ENCODE measurements at places on chromosomes 7 and 10.
A peak's percentile ranks its signal among the peaks of the same experiment; 100 is the strongest.

GRCh38 chr7:26061678-26062603, 90.1 kb upstream of the NFE2L3 start:
- DNase-seq = peak; percentile 57

DNA sequence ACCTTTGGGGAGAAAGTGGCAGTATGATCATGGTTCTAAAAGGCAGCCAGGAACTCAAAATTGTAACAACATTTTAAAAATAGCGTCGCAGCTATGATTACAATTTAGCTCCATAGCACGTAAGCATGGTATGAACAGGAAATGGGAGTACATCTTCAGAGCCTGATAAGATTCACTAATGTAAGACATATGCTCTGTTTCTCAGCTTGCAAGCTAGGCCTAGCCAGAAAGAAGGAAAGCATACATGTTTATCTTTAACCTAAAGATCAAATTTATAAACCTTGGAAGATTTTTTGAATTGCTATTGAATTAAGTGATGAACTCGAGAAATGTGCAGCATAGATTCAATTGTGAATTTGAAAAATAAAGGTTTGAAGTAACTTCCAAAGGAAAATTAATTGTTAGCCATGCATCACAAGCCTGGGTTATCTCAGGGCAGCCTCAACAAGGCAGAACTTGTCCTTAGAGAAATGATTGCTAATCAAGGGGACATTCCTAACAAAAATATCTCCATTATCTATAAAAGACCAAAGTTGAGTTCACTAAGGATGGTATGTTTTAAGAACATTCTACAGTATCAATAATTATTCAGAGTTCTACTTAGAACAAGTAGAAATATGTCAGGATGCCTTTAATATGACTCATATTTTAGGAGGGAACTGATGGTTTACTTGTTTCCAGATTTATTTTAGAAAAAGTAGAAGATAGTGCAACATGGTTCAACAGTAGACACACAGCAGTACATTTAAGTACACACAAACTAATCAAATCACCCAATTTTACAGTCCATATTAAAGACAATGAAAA, 38.8 kb upstream of the SEPTIN7 start:
- no peak for DNase-seq

- no peak for DNase-seq
These were observed 61.8 kb downstream of the INHBA start for GRCh38 chr7:41641011-41641664.

DNA sequence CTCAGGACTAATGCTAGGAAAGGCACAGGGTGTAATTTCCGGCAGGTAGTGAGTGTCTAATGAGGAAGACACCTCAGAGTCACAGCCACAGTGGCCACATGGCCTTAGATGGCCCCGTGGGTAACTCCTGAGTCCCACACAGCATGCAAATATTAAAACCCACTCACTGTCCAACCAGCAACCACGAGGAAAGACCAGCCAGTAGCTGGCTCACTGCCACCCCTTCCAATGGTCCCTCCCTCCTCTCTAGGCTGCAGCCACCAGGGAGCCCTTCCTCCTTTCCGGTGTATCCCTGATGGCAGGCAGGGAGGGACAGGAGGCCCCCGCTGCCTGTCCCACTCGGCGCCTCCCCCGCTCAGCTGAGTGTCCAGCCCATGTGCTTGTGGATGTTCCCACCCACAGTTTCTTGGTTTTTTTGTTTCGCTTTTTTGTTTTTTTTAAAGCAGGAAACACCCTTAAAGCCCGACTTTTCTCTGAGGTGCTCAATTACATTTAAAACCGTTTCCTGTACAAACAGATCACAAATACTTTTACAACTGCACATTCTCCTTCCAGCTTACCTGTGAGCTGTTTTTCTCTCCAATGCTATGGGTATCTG, 9.2 kb downstream of the BNIP3 start:
- no peak for DNase-seq

DNA sequence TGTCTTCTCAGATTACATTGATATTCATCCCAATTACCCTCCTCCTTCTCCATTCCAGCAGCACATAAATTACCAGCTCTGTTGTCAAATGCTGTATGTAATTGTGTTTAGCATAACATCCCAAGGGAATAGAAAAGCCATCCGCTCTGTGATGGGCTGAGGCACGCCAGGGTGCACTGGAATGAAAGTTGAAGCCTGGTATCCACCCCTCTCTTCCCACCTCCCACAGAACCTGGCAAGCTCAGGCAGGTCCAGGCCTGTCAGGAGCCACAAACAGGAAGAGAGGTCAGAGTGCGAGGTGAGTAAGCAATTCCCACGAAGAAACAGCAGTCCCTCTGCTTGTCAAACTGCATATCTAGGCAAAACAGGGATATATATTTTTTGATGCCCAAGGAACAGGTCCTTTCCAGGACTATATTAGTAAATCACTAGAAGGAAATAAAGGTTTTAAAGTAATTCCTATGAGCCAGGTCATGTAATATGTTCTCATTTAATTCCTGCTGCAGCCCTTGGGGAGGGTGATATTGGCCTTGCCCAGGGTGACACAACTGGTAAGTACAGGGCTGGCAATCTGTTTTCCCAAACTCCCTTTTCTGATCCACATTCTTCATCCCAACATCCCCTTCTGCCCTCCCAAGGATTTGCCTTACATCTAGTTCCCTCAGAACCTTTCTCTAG, 155.6 kb upstream of the GHITM start:
- DNase-seq = no peak

DNA sequence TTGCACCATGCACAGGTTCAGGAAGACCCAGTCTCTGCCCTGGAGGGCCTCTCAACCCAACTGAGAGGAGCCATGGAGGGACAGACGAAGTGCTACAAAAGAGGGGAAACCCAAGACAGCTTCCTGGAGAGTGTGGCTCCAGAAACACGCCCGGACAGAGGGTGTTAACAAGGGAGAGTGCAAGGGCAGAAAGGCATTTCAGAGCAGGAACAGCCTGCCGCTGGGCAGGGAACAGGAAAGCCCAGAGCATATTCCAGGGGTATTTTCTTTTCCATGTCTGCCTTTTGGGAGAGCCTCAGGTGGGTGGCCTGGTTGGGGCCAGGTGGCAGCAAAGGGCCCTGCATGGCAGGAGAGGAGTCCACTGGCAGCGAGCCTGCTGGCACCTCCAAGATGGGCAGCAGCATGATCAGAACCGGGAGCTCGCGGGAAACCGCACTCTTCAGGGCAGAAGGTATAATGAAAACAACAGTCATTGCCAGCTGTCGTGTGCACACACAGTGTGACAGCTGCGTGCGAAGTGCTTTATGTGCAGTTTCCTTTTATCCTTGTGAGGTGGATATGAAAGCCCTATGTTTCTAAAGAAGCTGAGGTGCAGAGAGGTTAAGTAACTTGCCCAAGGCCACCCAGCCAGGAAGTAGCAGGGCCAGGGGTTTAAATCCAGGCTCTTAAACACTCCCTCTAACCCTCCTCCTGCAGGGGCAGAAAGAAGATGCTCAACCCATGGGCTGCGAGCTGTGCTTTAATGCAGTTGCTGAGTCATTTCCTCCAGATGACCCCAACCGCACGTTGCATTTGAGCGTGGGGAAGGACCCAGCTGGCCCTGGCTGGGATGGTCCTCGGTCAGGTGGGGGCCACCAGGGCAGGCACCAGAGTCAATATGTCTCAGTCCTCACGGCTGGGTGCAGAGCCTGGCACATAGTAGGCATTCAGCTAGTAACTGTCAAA, 128.6 kb downstream of the OAT start:
- DNase-seq = no peak

- no peak for DNase-seq
These were observed 7.1 kb downstream of the ASAH2 start for GRCh38 chr10:50244201-50244600.

GRCh38 chr7:23653942-23654341, 26.1 kb upstream of the FAM221A start:
- DNase-seq = no peak

GRCh38 chr7:38413784-38414183, 140.3 kb upstream of the TARP start:
- DNase-seq = no peak

- no peak for DNase-seq
These were observed 85.4 kb downstream of the FOXL3 start for GRCh38 chr7:375321-375831.

DNA sequence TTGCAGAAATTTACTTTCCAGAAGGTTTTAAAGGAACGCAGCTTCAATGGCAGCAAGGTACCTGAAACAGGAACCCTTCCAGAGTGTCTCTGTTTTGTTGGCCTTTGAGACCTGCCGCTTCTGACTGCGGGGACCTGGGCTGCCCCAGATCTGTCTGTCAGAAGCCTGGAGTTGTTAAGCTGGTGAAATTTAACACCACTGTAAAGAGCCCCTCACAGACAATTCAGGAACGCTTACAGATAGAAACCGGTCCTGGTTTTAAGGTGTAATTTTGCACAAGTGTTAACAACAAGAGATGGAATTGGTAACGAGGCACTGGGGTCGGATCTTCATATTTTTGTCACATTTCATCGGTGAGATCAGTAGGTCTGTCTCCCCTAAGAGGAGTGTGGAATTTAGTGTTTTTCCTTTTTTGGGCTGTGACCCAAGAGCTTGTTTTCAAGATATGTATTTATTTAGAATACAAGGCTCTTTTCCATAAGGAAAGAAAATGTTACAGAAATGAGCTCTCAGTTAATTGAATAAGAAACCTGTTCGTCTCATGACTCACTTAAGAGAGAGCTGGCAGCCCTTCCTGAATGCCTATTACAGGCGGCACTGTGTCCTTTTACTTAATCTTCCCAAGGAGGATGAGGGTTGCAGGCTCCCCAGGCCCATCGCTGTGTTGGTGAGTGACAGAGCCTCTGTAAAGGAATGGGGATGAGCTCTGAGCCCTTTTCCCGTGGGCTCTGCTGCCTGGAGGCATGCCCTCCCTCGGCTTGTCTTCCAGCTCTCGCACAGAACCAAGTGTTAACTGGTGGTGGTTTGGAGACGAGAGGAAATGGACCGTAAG, 168.7 kb downstream of the CUX1 start:
- no peak for DNase-seq

GRCh38 chr10:8543361-8544056, 489.0 kb downstream of the GATA3 start:
- DNase-seq = no peak

DNA sequence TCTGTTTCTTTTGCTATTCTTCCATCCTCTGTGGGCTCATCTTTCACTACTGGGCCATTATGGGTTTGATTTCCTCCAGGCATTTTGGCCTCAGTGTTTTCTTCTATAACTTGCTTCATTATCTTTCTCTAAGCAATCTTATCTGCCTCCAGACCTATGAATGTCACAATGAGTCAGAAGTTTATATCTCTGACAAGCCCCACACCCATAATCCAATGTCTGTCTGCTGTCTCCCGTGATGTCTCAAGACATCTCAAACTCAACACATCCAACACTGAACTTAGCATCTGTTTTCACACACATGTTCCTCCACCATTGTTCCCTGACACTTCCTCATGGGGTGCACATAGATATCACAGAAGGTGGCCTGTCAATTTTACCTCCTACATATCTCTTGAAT, 46.7 kb upstream of the RHOBTB1 start:
- no peak for DNase-seq

- no peak for DNase-seq
These were observed 337 bp downstream of the TRIL start for GRCh38 chr7:28957751-28958234.

DNA sequence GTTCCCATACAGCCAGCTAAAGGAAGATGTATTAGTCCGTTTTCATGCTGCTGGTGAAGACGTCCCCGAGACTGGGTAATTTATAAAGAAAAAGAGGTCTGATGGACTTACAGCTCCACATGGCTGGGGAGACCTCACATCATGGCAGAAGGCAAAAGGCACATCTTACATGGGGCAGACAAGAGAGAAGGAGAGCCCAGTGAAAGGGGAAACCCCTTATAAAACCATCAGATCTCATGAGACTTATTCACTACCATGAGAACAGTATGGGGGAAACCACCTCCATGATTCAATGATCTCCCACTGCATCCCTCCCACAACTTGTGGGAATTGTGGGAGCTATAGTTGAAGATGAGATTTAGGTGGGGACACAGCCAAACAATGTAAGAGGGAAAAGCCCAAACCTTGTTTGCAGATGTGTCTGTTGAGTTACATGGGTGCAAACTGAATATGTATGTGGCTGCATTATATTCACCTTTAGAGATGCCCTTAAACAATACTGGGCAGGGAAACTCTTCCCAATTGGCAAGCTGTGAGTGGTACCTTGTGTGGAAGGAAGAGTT, 13.1 kb upstream of the BRAF start:
- DNase-seq = no peak

DNA sequence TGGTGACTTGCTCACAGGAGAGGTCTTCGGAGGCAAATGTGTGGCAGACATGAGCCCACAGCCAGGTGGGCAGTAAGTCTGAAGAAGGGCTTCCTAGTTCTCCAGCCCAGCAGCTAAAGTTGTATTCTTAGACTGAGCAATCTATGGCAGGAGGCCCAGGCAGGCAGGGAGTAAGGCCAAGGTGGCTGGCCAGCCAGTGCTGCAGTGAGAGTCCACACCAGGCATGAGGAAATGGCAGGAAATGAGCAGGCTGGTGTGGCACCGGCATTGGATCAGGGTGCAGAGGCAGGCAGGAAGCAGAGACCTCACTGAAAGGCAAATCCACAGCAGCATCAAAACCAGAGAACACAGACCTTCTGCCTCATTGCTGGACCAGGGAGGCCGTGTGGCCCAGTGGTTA, 84.6 kb upstream of the PDE1C start:
- DNase-seq = no peak

DNA sequence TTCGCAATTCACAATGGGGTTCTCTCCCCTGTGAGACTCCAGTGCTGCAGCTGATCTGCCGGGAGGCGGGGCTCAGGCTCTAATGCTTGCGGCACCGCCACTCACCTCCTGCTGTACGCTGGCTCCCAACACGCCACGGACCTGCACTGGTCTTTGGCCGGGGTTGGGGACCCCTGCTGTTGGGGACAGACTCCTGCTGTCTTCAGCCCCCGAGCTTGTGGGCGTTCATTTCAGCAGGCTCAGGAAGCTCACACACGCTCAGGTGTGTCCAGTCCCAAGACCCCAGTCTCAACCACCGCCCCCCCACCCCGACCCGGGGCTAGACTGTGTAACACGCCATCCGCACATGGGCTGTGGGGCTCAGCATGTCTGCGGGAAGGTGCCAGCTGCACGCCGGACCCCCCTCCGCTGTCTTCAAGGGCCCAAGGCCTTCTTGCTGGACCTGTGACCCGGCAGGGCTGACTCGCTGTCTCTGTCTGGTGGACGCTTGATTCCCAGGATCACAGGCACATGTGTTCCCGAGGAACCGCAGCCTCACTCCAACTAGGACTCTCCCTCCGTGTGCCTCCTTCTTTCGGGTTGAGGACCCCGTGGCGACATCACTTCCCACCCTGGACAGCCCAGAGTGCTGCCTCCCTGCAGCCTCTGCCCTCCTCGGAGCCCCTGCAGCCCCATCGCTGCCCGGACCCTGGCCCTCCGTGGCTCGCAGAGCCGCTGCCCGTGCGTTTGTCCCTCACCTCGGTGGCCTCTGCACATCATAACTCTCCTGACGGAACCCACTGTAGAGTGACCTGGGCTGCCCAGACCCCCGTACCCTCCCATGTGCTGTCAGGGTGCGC, 106.4 kb downstream of the DNAJB6 start:
- no peak for DNase-seq
